ENCODE measurements at places on chromosomes 2 and 18. TPM values are rescaled to one million over a fixed set of nuclear protein-coding genes. Genes with fewer than 3 reads are reported as not detected.

Gene POMC
- total RNA-seq = 5.7 TPM

DNA sequence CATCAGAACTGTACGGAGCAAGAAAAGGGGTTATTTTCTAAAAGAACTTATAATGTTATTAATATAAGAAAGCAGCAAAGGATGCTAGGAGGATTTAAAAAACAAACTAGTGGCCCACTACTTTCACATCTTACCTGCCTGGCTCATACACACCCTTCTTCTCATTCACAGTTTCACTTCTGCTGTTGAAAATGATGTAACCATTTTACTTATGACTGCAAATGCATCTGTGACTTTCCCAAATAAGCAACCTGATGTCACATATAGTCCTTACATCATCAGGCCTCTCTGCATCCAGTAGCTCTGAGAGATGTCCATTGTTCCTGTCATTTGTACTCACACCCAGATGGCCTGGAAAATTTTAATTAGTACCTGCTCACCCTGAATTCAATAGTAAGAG, 101.8 kb upstream of the MYO3B start:
- H3K4me3 ChIP-seq = no peak overlapping the region
- peaks cover 25% of the 10 kb centered on the region for H3K36me3 ChIP-seq
- no peak overlapping the region for H3K27ac ChIP-seq
- DNase-seq = no peak
- no peaks in the 10 kb centered on the region for H3K4me1 ChIP-seq

Gene CCDC74A
- 3.5 TPM for total RNA-seq

DNA sequence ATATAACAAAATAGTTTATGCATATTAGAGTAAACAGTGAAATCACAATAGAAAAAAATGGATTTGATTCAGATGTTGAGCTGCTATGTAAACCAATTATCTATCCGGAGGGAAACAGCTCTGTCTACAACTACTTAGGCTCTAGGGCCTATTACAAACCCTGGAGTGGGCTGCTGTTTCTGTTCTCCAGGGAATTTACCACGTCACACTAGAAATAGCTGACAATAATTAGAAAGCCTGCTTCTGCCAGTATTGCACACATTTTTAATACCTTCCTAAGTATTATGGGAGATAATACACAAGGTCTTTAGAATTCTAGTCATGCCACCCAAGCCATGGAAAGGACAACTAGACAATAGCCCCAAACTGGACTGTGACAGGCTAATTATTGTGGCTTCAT, 411.1 kb downstream of the FIGN start:
- no peaks in the 10 kb centered on the region for H3K27me3 ChIP-seq
- no peaks in the 10 kb centered on the region for H3K4me1 ChIP-seq
- no peak overlapping the region for H3K27ac ChIP-seq
- no peaks in the 10 kb centered on the region for H3K36me3 ChIP-seq
- no peak for DNase-seq
- H3K4me3 ChIP-seq = no peak overlapping the region

DNA sequence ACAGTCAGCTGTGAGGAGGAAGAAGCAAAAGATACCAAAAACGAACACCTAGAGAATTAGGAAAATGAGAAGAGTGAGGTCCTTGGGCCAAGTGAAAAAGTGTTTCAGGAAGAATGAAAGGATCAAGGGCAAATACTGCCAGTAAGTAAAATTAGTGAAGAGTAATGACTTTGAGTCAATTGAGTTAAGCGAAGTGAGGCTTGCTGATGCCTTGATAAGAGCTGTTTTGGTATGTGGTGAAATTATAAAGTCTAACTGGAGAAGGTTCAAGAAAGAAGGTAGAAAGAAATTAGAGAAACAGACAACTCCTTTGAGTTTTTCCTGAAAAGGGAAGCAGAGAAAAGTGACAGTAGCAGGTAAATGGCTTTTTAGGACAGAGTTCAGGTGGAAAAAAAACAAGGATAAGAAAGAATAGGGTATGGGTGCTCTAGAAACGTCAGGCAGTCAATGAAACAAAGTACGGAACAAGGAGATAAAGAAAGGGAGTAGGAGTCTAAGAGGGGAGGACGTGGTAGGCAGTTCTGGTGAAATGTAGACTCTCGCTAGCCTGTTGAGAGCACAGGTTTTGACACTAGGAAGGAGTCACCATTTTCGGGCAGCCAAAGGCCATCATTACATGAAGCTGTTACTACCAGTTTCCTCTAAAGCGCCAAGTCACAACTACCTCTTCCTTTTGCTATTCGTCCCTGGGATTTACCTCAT, 42.9 kb downstream of the SMC6 start:
- H3K4me3 ChIP-seq = no peak overlapping the region
- H3K4me1 ChIP-seq = no peaks in the 10 kb centered on the region
- H3K27me3 ChIP-seq = no peaks in the 10 kb centered on the region
- H3K27ac ChIP-seq = no peak overlapping the region

Data from activated CD4-positive, alpha-beta T cell treated with anti-CD3 and anti-CD28 coated beads for 36 hours (primary cell).